ENCODE measurements at places on chromosomes 13 and 19. TPM values are rescaled to one million over a fixed set of nuclear protein-coding genes. Genes with fewer than 3 reads are reported as not detected.
A peak's percentile ranks its signal among the peaks of the same experiment; 100 is the strongest.

DNA sequence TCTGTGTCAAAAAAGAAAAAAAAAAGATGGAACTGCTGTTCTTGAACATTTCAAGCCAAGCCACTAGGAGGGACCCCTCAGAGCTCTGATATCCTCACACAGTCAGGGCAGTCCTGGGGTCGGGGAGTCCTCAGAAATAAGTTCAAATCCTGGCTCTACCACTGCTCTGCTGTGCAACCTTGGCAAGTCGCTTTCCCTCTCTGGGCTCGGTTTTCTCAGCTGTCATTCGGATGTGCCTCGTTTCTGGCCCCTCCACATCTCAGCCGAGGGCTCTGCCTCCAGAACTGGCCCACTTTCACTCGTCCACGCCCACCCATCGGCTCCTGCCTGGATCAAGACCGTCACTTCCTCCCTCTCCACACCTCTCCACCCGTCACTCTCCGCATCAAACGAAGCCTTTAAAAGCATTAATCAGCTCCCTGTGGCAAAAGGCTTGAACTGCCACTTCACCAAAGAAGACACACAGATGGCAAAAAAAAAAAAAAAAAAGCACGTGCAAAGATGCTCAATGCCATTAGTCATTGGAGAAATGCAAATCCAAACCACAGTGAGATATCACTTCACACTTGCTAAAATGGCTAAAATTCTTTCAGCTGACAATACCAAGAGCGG is 7.4 kb upstream of the ZNRF4 start:
- no peak overlapping the region for H3K4me3 ChIP-seq
- no peaks in the 10 kb centered on the region for H3K36me3 ChIP-seq
- no peak overlapping the region for H3K27ac ChIP-seq
- H3K4me1 ChIP-seq, result no peaks in the 10 kb centered on the region
- no peaks in the 10 kb centered on the region for H3K27me3 ChIP-seq

- no peaks in the 10 kb centered on the region for H3K27me3 ChIP-seq
- H3K27ac ChIP-seq, result no peak overlapping the region
- H3K36me3 ChIP-seq, result no peaks in the 10 kb centered on the region
- no peak overlapping the region for H3K4me3 ChIP-seq
These were observed 33.0 kb downstream of the PTPRS start for GRCh38 chr19:5307655-5308054.

DNA sequence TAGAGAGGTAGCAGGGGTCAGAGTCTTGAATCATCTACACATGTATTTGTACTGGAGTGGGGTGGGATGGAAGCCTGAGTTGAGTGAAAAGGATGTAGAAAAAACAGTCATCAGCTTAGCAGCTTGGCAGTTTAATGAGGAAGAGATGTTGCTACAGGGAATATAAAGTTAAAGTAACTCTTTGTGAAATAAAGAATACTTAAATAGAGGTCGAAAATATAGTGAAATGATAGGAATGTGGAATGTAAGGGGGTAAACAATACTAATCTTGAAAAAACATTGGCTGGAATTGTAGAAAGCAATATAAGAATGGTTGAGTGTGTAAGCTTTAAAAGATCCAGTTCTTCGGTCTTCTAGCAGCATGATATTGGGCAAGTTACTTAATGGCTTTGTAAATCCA is 22.7 kb downstream of the NUP58 start:
- H3K27ac ChIP-seq, result peak overlapping the region; percentile 1
- peaks cover 24% of the 10 kb centered on the region for H3K36me3 ChIP-seq
- H3K4me3 ChIP-seq, result no peak overlapping the region
- DNase-seq, result no peak
- no peaks in the 10 kb centered on the region for H3K27me3 ChIP-seq

The THSD8 gene
- total RNA-seq, result 31.1 TPM

The DMWD gene
- 37.8 TPM for total RNA-seq

- no peak overlapping the region for H3K4me3 ChIP-seq
- H3K4me1 ChIP-seq, result no peaks in the 10 kb centered on the region
These were observed 131.6 kb downstream of the COG6 start for GRCh38 chr13:39787086-39787487.

DNA sequence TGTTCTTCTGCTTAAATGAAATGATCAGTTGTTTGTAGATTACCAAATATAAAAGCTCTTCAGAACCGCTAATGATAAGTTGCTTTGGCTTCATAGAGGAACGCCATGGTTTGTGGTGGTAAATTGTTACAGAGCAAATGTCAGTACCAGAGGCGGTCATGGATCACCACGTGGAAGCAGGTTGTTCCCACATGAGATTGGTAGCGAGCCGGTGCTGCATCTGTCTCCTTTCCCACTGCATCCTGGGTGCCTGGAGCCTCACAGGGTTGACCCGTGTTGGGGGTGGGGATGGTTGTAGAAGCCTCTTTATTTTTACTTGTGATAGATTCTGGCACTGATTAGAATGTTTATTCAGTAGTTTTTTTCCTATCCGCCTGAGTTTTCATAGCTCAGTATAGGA is 14.7 kb downstream of the GARRE1 start:
- no peak overlapping the region for H3K4me3 ChIP-seq
- no peaks in the 10 kb centered on the region for H3K27me3 ChIP-seq
- H3K36me3 ChIP-seq, result peaks cover 13% of the 10 kb centered on the region

GRCh38 chr13:51357928-51358595 is 18.6 kb downstream of the SERPINE3 start:
- no peaks in the 10 kb centered on the region for H3K4me1 ChIP-seq
- DNase-seq, result no peak
- H3K4me3 ChIP-seq, result no peak overlapping the region
- H3K36me3 ChIP-seq, result peaks cover 12% of the 10 kb centered on the region

GRCh38 chr13:76795701-76796695 is 90.2 kb downstream of the KCTD12 start:
- H3K36me3 ChIP-seq, result no peaks in the 10 kb centered on the region
- no peak overlapping the region for H3K4me3 ChIP-seq
- no peaks in the 10 kb centered on the region for H3K4me1 ChIP-seq

The MAST3 gene
- total RNA-seq, result 35.8 TPM

GRCh38 chr13:97319113-97319720 is 97.1 kb downstream of the MBNL2 start:
- no peak for DNase-seq
- no peak overlapping the region for H3K4me3 ChIP-seq
- H3K4me1 ChIP-seq, result no peaks in the 10 kb centered on the region
- no peaks in the 10 kb centered on the region for H3K27me3 ChIP-seq
- peaks cover 2% of the 10 kb centered on the region for H3K36me3 ChIP-seq

DNA sequence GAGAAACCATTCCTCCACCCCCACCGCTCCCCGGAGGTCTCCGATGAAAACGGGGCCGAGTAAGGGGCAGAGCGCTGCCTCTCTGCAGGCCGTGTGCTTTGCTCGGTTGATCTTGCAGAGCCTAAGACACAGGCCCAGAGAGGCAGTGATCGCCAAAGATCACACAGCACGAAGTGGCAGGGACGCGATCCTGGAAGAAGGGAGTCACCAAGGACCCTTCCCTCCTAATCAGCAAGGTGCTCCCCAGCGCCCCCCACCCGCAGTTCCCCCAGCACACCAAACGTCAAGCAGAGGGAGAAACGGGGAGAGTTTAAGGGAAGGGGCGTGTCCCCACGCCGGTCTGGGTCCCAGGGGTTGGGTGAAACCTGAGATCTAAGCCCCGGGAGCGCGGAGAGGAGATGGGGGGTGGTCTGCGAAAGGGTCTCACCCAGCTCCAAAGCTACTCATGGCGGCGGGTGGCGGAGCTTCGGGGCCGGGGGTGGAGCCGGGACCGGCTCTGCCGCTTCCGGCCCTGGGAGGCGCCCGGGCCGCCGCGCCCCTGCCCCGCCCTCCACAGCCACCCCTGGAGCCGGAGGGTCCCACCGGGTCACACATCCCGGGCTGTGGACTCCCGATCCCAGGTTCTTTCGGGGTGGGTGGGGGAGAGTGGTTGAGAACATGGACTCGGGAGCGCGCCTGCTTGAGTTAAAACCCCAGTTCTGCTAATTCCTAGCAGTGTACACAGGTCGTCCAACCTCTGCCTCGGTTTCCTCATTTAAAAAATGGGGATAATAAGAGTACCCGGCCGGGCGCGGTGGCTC is at the start of gene EML2:
TSS of gene EML2 (minus strand) at position 468 of the 800 bp plus-strand sequence. CDS start at position 447, 21 bp downstream.
- H3K27ac ChIP-seq, result peak within 1 kb of the TSS; percentile 89
- no peaks in the 10 kb centered on the region for H3K27me3 ChIP-seq
- DNase-seq, result peak; percentile 61
- peak within 1 kb of the TSS; percentile 85 for H3K4me3 ChIP-seq

DNA sequence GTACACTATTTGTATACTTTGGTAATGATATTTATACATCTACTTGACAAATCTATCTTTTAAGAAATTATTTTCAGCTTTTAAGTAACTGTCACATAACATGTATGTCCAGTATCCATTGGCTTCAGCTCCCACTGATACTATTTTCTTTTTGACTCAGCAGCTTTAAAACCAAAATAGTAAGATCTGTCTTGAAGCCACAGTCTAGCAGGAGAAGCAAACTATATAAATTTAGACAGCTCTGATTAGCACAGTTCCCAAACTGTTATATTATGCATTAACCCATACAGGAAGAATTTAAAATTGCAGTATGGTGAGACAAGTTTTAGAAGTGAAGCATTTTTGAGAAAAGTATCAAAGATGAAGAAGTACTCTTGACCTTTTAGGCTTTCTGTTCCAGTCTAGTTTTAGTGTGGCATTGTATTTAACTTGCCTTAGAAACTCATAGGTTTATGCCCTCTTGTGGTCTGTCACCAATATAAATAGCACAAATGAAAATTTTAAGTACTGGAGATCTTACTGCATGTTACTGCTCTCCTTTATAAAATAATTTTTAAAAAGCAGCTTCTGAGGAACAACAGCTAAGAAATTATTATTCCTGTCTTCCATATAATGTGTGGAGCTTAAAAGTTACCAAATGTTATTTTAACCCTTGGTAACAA is 24.7 kb downstream of the URI1 start:
- no peaks in the 10 kb centered on the region for H3K27me3 ChIP-seq
- H3K4me3 ChIP-seq, result no peak overlapping the region
- peaks cover 2% of the 10 kb centered on the region for H3K36me3 ChIP-seq
- H3K27ac ChIP-seq, result no peak overlapping the region

The SYNGR4 gene
- total RNA-seq, result not detected

DNA sequence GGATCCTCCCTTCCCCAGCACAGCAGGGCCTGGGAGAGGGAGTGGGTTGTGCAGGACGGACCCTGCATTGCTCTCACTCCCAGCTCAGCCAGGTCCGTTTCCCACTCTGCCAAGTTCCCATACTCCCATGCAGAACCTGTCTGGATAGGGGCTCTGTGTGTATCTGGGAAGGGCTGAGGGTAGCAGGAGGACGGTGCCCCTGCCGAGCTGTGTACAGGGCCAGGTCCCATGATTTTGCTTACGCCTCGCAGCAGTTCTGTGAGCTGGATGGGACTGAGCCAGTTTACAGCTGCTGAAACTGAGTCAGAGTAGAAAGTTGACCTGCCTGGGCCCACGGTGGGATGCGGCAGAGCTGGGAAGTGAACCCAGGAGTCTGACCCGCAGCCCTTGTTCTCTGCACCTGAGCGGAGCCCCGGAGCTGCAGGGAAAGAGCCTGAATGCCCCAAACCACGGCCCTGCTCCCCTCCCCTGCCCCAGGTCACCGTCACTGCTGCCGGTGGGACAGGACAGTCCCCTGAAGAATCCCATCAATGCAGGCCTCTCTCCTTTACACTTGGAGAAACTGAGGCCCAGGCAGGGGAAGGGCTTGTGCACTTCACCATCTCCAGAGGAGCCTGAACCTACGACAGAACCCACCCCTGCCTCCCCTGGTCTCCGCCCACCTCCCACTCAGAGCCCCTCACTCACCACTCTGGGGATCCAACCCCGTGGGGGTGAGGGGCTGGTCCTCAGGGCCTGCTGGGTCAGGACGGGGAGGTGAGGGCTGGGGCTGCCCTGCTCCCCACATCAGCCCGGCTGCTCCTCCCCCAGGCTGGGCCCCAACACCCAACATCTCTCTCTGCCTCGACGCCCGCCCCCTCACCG is 3.5 kb downstream of the LILRB5 start:
- no peaks in the 10 kb centered on the region for H3K36me3 ChIP-seq
- no peak for DNase-seq
- H3K27ac ChIP-seq, result no peak overlapping the region
- H3K27me3 ChIP-seq, result peaks cover 8% of the 10 kb centered on the region

DNA sequence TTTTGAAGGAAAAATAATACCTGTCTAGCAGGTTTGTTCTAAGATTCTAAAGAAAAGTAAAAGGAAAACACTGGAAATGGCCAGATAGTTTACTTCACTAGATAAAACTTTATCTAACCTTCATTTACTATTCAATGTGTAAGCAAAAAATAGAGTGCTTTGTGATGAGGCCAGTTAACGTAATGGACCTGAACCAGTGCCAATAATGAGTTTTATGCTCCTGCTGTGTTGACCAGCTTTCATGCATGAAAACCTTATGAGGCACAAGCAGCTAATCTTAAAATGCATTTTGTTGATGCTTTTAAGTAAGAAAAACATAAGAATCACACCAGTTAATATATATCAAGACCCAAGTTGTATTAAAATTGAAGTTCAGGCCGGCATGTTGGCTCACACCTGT is 617.2 kb upstream of the GPC6 start:
- no peak for DNase-seq
- H3K27ac ChIP-seq, result no peak overlapping the region
- H3K27me3 ChIP-seq, result no peaks in the 10 kb centered on the region
- no peaks in the 10 kb centered on the region for H3K36me3 ChIP-seq

- DNase-seq, result no peak
- no peaks in the 10 kb centered on the region for H3K36me3 ChIP-seq
- H3K4me1 ChIP-seq, result no peaks in the 10 kb centered on the region
- H3K27me3 ChIP-seq, result peaks cover 15% of the 10 kb centered on the region
- no peak within 1 kb of the TSS for H3K27ac ChIP-seq
These were observed at the start of gene PVR for GRCh38 chr19:44643605-44644401. PVR (plus strand) TSS chr19:44643910; CDS start chr19:44644097, 187 bp downstream.

DNA sequence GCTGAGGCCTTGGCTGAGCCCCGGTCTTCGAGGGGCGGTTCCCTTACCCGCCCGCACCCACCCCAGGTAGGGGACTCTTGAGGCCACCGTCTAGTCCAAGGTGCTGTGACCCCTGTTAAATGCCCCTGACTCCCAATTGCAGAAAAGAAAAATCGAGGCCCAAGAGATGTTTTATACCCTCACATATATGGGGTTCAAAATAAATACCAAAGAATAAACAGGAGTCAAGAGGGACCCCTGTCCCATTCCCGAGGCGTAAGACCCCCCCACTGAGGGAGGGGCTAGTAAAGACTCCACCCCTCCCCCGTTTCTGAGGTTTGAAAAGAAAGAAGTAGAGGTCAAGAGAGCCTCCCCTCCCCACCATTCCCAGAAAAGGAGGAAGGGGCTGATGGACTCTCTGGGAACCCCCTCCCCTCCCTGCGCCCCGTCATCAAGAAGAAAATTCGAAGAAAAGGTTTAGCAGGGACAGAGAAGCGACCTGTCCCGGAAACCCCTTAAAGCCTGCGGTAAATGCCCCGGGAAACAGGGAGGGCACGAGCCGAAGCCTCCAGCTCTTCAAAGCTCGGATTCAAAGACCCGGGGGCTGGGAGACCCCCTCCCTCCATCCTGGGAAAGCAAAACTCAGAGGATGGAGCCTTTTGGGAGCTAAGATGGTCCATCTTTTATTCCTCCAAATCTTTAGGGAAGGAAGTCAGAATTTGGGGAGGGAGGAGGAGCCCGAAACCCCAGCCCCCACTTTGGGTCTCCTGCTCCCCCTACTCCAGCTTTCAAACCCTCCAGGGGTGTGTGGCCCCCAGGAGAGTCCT is 755 bp upstream of the RAB3A start:
- peaks cover 4% of the 10 kb centered on the region for H3K27me3 ChIP-seq
- H3K36me3 ChIP-seq, result peaks cover 5% of the 10 kb centered on the region
- peak overlapping the region; percentile 94 for H3K4me3 ChIP-seq
- peaks cover 23% of the 10 kb centered on the region for H3K4me1 ChIP-seq

Measured in activated CD4-positive, alpha-beta T cell treated with anti-CD3 and anti-CD28 coated beads, Interleukin-2, amount 10 ng/mL, durations not matched to agents 7 days and 5 days (primary cell).